ENCODE measurements at places on chromosomes 4 and X. TPM values are rescaled to one million over a fixed set of nuclear protein-coding genes. Genes with fewer than 3 reads are reported as not detected.

Gene ARR3
- total RNA-seq = not detected

Gene ADH7
- total RNA-seq = not detected

GRCh38 chrX:113634565-113634964 is 793.9 kb upstream of the AMOT start:
- no peak for DNase-seq

DNA sequence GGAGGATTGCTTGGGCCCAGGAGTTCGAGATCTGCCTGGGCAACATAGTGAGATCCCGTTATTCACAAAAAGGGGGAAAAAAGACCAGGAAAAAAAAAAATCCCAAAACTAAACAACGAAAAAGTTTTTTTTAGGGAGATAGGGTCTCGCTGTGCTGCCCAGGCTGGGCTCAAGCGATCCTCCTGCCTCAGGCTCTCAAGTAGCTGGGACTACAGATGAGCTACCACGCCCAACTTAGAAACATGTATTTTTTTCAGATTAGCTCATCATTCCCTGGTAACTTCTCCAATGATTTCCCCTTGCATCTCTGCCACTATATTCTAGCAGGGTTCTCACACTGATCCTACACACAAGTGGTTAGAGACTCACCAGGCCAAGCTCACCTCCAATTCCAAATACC is 24.4 kb upstream of the IRAK1 start:
- DNase-seq = no peak

Gene GPR50
- total RNA-seq = not detected

DNA sequence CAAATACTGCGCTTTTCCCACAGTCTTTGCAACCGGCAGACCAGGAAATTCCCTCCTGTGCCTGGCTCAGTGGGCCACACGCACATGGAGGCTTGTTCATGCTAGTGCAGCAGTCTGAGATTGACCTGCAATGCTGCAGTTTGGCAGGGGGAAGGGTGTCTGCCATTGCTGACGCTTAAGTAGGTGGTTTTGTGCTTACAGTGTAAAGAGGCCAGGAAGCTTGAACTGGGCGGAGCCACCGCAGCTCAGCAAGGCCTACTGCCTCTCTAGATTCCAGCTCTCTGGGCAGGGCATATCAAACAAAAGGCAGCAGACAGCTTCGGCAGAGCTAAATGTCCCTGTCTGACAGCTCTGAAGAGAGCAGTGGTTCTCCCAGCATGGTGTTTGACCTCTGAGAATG is 390.5 kb upstream of the TECRL start:
- DNase-seq = no peak

Gene SLITRK2
- not detected for total RNA-seq

DNA sequence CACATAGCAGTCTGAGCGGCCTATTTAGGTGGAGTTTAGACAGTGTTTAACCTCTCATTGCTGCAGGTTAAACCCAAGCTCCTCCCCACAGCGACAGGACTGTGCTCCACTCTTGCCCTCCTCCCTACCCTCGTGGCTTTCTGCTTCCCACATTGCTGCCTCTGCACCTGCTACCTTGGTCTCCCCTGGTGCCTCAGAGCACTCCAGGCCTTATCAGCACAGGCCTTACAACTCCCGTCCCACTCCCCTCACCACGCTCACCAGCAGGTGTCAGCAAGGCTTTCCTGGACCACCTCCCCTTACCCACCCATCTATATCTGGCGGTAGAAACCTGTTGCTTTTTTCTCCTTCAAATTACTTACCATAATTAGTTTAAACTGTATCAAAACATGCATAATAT is 18.6 kb downstream of the HELT start:
- no peak for DNase-seq

DNA sequence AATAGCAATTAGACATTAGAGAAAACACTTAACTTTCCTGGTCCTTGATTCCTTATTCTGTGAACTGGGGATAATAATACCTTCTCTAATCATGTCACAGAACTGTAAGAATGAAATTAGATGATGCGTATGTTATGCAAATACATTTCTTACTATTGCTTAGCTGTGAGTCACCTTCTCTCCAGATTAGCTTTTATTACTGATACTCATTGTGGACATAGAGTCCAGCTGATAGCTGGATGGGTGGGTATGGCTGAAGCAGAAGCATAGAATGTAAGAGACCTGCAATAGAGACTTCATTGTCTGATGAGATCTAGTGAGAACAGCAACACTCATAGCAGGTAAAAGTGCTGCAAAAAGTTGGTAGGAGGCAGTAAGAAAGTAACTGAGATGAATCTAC is 437.2 kb upstream of the ZFP42 start:
- no peak for DNase-seq

Data from osteoblast (primary cell).